Astrocyte of the spinal cord (primary cell): ENCODE measurements at places on chromosomes 1 and 21.

DNA sequence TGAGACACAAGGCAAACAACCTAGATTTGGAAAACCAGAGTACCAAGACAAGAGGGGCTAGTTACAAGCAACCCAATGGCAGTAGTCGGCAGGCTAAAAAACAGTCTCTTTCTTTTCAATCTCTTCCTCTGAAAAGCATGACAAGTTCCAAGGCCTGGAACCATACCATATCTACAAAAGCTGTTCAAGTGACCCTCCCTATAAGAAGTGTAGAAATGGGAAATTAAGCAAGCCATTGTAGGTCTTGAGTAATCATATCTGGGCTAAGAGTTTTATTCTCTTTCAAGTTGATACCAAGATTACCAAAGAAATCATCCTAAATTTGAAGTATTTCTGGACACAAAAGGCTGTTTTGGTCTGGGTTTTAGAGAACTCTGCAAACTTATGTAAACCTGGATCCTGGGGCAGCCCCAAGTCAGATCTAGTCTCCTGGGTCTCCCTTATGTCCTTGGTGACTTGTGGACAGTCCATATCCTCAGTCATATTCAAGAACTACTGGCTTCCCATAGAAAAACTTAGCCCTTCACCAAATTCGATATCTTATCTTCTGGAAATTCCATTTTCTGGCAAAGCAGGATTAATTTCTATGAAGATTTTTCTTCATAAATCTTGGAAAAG is 24.7 kb downstream of the FMO3 start:
- DNase-seq, result no peak

DNA sequence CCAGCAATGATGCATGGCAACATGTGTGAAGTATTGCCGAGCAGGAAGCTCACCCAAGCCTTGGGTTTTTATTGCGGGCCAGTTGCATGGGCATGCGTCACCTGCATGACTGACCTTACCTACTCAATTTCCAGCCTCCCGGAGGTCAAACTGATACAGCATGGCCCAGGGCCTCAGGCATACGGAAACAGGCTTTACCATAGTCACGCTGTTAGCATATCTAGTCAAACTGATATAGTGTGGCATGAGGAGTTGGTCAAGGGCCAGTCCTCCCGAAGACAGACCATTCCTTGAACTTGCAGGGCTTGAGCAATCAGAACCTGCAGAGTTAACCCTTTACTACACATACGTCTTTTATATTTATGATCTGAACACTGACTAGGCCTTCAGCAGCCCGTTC is 6.4 kb upstream of the DUSP12 start:
- DNase-seq, result no peak

DNA sequence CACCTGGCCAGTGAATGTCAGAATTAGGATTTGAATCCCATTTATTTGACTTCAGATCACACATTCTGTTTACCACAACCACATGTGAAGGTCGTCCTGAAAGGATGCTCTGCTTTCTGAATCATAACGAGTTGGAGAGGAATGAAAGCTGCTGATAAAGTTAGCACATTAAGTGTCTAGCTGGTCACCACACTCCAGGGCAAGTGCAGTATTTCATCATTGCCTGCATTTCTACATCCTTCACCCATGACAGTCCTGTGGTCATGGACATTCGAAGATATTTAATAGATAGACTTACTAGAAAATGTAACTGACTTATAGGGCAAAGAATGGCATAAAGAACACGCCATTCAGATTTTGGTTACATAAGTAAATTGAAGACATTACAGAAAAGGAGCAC is 52.7 kb upstream of the ST6GALNAC3 start:
- no peak for DNase-seq

DNA sequence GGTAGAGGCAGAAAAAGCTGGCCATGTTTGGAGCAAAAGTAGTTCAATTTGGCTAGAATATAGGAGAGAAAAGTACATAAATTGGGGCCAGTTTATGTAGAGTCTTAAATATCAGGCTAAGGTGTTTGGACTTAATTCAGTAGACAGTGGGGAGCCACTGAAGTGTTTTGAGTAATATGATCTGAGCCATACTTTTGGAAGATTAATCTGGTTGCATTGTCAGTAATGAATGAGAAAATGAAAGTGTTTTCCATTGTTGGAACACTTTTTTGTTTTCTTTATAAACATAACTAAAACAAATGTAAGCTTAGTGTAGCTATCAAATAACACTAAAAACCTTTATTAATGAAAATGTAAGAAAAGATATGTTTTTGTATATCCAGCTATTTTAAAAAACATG is 42.1 kb downstream of the POU2F1 start:
- DNase-seq, result peak; percentile 14

GRCh38 chr1:93616221-93616995 is 65.2 kb downstream of the BCAR3 start:
- DNase-seq, result no peak
